Skeletal muscle cell (primary cell): ENCODE measurements at places on chromosomes 2 and 18.

GRCh38 chr2:70690846-70691245 lies 77.2 kb downstream of the ADD2 start:
- DNase-seq = no peak

GRCh38 chr2:218485986-218486667 lies 67.2 kb downstream of the VIL1 start:
- DNase-seq = no peak

DNA sequence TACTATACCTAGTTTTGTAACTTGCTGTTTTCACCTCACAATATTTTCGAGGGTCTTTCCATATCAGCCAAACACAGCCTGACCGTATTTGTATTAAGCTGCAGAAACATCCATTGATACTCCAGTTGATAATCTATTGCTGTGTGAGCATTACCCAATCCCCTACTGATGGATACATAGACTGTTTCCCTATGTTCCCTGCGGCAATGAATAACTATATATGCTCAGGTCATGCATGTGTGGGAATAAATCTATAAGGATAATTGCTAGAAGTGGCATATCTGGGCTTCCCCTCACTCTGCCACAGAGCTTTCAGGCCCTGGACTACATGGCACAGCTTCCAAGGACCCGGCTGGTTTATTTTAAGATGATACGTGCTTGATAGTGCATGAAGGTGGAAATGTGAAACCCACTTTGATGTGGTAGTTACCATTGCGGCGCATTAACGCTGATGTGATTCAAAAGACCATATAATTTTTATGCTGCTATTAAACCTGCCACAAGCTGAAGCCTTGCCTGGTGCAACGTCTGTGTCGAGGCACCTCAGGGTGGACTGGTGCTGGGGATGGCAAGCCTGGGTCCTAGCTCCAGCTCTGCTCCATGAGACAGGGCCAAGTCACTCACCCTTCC lies 130.8 kb upstream of the MSH6 start:
- no peak for DNase-seq

- no peak for DNase-seq
These were observed 20.5 kb upstream of the REG3A start for GRCh38 chr2:79180092-79180491.

- no peak for DNase-seq
These were observed 27.0 kb downstream of the SPEG start for GRCh38 chr2:219461669-219462068.

DNA sequence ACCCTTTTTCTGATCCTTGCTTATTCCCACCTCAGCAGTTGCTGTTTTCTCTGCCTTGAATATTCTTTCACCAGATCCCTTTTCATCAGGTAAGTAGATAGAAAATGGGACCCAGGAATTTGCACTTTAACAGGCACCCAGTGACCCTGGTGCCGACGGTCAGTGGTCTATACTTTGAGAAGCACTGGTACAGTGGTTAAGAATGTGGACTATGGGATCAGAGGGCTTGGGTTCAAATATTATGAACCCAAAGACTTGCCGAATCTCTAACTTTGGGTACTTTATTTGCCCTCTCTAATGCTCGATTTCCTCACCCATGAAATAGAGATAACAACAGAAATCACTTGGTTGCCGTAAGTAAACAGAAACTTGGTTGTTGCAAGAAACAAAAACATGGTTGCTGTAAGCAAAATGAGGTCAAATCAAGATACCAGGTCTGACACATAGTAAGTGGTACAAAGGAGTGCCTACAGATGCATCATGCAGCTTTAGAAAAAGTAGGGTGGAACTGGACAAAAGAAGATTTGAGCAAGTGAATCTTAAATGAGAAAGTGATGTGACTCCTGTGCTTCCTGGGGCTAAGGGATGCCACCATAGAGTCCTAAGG lies 69.5 kb upstream of the GLS start:
- DNase-seq = no peak

DNA sequence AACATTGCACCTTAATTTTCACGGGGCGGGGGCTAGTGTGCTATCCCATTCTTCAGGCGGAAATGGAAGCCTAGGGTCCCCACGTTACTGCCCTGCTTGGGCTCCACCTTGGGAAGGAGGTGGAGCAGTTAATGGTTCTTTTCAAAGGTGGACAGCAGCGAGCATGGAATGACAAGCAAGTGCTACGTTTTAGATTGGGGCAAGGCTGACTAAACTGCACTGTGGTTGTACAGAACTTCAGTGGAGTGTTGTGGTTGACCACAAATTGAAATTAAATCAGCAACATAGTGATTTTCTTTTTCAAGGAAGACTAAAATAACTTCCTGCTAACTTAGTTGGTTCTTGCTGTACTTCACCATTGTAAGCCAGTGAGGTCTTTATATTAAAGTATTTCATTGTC lies 47.0 kb downstream of the CHRNA1 start:
- DNase-seq = peak; percentile 20

- no peak for DNase-seq
These were observed 115.3 kb downstream of the METTL8 start for GRCh38 chr2:171318463-171318934.

DNA sequence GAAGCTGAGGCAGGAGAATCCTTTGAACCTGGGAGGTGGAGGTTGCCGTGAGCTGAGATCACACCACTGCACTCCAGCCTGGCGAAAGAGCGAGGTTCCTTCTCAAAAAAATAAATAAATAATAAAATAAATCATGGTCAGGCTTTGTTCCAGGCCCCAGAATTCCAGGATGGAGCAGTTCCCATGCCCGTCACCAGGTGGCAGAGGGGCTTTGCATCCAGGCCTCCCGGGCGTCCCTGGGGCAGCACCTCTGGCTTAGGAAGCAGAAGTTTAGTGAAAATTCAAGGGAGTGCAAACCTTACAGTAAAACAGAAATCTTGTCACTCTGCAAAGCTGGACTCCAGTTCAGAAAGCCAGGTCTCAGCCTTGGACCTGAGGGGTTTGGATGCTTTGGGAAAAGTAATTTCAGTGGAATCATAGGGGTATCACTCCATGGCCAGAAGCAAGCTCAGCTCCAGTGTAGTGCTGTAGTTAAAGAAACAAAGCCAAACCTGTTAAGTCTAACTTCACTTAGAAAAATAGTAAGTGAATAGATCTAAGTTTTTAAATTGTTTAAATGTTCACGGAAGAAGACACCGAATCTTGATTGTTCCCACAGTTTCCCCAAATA lies 512.7 kb downstream of the CMPK2 start:
- DNase-seq = no peak

DNA sequence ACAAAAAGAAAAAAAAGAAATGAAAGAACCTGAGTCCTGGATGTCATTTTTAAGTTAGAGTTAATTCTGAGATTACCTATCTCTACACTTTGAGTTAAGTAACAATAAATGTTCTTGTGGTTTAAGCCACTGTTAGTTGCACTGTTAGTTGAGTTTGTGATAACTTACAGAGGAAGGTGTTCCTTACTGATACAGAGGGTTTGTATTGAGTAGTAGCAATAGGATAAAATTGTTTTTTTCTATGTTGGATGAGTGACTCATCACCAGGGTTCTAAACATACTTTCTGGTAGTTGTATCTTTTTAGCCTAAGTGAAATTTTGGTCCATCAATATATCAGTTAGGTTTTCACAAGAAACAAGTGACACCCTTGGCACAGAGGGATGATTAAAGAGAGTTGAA lies 4.0 kb upstream of the LCLAT1 start:
- no peak for DNase-seq

- no peak for DNase-seq
These were observed at the start of gene ADCYAP1 for GRCh38 chr18:904218-905090. Gene ADCYAP1, plus strand, starts transcription at chr18:904871. Its CDS starts 516 bp downstream, at chr18:905387.

DNA sequence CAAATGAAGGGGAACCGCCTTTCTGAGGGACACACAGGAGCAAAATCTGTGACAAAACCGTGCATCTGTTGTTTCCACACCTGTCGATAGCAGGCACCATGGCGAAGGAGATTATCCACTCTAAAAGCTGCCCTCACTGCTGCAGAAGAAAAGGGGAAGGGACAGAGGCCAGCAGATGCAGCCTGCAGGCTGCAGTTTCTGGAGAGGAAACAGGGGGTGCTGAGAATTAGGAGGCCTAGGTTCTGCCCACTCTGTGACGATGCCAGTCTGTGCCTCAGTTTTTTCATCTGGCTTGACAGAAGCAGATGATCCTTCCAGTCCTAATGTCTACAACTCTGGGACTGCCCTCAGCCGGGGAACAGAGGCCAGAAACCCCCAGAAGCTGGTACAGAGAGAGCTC lies 17.7 kb downstream of the PAX8 start:
- no peak for DNase-seq

- no peak for DNase-seq
These were observed 97.3 kb upstream of the DCC start for GRCh38 chr18:52242711-52243110.

DNA sequence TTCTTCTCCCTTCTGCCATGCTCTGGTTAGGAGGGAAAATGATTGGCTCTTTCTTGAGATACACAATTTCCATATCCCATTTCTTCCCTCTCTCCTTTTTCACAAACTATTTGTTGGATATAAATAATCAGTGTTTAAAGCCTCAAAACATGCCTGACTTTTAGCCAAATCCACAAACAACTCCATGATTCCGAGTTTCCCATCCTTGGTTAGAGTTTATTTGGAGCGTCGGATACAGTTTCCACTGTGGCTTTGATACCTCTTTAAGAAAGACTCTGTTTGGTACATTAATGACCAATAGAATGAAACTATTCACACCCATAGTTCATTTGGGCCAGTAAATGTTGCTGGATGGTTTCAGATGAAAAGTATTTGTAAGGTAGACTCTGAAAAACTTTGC lies 5.9 kb upstream of the FHL2 start:
- DNase-seq = no peak

DNA sequence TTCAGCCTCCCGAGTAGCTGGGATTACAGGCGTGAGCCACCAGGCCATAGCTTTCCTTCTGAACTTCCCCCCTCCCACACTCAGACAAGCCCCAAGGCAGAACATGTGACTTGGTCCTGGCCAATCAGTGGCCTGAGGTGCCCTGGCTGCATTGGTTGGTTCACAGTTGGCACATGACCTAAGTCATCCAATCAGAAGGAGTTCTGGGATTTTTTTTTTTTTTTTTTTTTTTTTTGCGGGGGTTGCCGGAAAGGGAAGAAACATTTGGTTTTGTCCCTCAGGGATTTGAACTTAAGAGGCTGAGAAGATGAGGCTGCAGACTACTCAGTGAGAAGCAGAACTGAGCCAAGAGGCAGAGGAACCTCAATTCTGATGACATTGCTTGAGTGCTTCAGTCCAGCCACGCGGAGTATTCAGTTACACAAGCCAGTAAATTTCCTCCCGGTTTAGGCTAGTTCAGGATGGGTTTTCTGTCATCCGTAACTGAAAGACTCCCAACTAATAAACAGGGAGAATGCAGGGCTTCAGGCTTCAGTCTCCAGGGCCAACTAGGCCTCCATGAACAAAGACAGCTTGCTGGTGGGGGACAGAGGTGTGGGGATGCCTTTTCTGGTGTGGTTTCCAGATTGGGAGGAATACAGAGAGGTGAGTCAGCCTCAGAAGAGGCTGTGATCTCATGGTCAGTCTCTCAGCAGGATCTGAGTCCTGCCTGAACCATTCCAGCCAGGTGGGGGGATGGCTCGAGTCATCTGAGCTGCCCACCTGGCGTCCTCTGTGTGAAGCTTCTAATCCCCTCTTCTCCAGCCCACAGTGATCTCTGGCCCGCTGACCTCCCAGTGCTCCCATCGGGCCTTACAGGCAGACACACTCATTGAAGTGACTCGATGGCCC lies 9.2 kb downstream of the PTMA start:
- DNase-seq = peak; percentile 66

- DNase-seq = no peak
These were observed 8.8 kb downstream of the MGAT5 start for GRCh38 chr2:134262684-134263083.

GRCh38 chr18:58584200-58585127 lies 44.4 kb downstream of the ALPK2 start:
- DNase-seq = no peak

DNA sequence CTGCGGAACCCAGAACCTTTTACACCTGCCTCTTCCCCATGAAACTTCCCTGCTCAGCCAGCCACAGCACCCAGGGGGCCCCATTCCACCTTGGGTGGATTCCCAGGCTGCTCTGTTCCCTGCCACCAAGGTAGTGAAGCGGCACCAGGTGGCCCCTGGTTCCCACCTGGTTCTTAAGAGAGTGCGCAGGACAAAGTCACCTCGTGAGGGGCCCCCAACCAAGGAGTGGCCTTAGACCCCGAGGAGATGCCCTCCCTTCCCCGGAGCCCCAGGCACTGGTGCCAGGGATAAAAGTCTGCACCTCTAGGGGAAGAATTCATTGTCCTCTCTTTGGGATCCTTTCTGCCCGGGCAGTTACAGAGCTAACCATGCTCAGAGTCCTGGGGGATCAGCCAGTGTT lies 3.1 kb upstream of the LPIN1 start:
- DNase-seq = no peak

GRCh38 chr2:166106431-166107015 lies 21.3 kb downstream of the SCN1A start:
- no peak for DNase-seq

GRCh38 chr18:67300498-67300897 lies 216.0 kb downstream of the DSEL start:
- DNase-seq = no peak

- DNase-seq = no peak
These were observed 46.4 kb downstream of the ASXL2 start for GRCh38 chr2:25831746-25832449.

GRCh38 chr2:69359371-69359770 lies 27.7 kb downstream of the GFPT1 start:
- DNase-seq = no peak

- DNase-seq = no peak
These were observed 153.0 kb downstream of the KLHL29 start for GRCh38 chr2:23537991-23538390.

DNA sequence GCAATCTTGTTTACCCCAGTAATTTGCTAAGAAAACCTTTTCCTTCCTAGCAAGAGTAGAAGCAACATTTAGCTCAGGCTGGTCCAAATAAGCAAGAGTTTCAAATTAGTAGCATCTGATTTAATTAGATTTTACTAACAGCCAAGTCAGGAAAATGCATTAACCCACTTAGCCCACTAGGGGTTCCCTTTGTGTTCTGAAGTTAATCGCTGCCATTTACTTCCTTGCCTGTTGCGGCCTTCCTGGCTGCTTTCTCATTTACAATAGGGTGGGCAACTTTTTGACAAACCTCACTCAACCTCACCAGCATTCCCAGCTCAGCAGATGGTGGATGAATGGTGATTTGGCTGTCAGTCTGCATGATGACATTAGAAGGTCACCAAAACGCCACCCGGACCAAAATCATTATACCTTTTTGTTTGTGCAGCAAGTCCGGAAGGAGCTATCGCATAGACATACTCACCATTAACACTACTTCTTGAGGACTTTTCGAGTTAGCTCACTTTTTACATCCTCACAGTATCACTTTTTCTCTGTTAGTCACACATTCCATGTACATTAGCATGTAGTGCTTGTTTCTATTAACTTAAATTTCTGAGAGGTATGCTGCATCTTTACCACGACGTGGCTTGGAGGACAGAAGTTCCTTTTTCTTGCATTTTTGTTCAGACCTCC lies 101.5 kb upstream of the SETBP1 start:
- no peak for DNase-seq

- DNase-seq = no peak
These were observed 94.9 kb downstream of the ARL6IP6 start for GRCh38 chr2:152813351-152813750.

- DNase-seq = peak; percentile 71
These were observed 102.3 kb downstream of the TCF4 start for GRCh38 chr18:55485666-55486065.
